GM13977 (cell line): ENCODE measurements at places on chromosomes 3 and 15.

DNA sequence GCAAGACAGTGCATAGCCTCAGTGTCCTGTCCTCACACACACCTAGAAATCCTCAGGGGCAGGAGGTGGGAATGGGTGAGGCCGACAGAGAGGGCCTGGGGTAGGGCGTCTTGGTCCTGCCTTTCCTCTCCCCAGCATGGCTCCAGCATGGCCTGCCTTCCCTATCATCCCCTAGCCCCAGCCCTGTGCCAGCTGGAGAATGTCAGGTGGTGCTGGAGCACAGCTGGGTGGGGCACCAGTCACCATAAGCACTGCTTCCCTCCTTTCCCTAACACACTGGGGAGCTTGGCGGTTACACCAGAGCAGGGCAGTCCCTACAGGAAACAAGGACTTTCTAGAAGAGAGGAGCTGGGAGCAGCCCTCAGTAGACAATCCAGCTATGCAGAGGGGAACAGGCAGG lies 236.8 kb downstream of the KLF13 start:
- DNase-seq, result no peak

- DNase-seq, result no peak
Measured at GRCh38 chr15:85097250-85097649, 115.6 kb downstream of the PDE8A start.

- DNase-seq, result no peak
Measured at GRCh38 chr15:51536965-51537574, 85.5 kb downstream of the DMXL2 start.

- peak; percentile 44 for DNase-seq
Measured at GRCh38 chr3:100044369-100044768, 69.9 kb downstream of the FILIP1L start.

DNA sequence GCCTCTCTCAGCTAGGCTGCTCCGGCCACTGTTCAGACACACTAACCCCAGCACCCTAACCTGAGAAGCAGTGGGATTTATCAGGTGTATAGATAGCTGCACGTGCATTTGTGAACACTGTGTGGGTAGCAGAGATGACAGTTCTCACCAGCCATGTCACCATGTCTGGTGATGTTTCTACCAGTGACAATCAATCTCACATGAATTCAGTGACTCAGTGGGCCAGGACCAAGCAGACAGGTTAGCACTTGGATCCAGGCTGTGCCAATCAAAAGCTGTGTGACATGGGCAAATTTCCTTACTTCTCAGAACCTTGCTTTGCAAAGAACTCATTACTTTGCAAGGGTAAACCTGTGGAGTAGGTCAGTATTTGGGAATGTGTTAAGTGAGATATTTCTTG lies 65.3 kb upstream of the GATM start:
- no peak for DNase-seq

GRCh38 chr3:146250449-146251382 lies at the start of gene PLSCR4:
PLSCR4 (minus strand) TSS chr3:146251105; CDS start chr3:146222071, 29,034 bp downstream.
- peak; percentile 45 for DNase-seq

- no peak for DNase-seq
Measured at GRCh38 chr3:153372326-153372725, 210.3 kb downstream of the RAP2B start.

- DNase-seq, result no peak
Measured at GRCh38 chr15:56948000-56948763, 29.7 kb downstream of the TCF12 start.

DNA sequence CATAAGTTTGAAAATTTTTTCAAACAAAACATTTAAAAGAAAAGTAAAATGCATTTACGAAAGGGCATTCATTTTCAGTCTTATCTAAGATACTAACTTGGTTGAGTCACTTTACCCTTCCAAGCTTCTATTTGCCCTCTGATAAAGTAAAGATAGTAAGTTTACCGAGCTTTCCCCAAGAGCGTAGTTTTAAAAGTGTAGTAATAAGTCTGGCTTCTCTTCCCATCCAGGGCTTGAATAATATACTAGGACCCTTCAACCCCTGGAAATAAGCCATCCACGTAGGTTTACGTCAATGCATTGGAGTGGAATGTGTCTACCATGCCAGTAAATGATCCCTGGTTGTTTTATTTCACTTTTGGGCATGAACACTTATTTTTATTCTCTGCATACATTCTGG lies 608.3 kb downstream of the NTRK3 start:
- no peak for DNase-seq

DNA sequence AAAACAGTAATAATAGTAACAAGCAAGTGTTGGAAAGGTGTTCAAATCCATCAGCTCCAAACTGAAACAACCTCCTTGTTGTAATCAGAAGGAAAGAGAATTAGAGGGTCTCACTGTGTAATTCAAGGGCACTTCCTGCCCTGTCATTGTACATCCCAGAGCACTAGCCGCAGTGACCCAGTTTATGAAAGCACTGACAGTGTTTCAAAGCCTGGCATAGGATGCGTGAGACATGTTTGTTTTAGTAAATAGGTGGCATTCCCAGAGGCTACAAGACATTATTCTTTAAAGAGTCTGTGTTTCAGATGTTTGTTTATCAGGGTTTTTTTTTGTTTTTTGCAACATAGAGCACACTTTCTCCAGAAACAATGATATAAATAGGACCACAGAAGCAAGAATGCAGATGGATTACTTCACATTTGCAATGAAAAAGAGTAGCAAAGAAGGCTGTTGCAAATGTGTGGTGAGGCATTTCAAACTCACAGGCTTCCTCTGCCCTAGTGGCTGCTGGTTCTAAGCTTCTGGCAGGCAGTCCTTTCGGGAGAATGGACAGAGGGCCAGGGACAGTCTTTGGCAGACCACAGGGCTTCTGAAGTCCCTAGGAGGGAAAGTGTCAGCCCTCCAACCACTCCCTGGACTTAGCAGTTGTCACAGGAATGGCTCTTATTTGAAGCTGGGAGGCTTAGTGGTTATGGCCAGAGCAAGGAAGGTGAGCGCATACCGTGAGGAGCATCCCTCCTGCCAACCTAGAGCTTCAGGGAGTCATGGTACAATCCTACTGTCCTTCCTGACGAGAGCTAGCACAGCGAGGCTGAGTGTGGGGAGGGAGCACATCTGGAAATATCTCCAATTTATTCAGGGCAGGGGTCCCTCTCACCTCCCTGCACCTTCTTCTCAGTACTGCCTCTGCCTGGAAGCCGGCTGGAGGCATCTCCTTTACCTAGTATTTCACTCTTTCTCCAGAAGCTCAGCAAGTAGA lies 31.4 kb upstream of the TIPARP start:
- DNase-seq, result no peak

DNA sequence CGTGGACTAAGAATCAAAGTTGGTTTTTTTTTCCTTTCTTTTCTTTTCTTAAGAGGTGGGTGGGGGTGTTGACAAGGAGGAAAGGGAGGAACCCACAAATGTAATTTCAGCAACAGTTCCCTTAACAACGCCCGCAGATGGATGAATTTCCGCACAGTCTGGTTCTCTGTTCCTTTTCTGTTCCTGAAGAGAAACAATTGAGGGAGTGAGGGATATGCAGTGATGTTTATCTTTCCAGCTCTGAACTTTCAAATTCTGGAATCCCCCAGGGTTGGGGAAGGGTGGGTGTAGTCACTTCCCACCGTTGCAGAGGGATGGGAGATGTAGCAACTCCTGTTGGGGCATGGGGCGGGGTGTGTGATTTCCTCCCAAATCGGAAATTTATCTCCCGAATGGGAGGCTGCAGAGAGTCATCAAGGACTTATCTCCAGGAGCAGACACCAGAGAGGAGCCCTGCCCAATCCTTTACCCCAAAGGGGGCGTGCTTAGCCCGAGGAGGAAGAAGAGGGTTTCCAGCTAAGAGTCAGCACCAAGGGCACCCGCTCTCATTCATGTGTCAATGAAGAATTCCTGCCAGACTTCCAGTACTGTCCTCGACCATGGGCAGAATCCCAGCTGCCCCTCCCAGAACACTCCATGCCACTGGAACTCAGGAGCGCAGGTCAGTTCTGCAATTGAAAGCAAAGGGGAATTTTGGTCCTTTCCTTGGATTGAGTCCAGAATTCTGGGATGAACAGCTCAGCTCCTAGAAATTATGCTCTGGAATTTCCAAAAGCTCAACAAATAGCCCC lies 35.0 kb upstream of the CFAP161 start:
- no peak for DNase-seq

DNA sequence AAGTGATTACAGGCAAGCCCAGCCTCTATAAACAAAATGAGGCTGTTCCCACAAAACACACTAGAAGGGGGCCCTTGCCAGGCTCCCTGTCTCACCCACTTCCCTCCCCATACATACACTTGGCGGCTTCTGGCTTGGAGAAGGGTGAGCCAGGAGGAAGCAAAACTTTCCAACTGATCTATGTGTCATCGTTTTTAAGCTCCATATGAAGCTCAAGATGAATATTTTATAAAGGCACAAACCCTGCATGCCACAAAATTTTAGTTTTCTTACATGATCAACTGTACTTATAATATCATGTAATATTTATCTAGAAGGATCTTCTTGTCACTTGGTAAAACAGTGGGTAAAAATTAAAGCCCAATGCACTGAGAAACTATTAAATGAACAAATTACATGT lies 80.8 kb upstream of the TJP1 start:
- no peak for DNase-seq

GRCh38 chr3:47017504-47018268 lies 38.2 kb downstream of the NBEAL2 start:
- DNase-seq, result no peak

GRCh38 chr3:131485119-131485518 lies 17.7 kb downstream of the MRPL3 start:
- no peak for DNase-seq

DNA sequence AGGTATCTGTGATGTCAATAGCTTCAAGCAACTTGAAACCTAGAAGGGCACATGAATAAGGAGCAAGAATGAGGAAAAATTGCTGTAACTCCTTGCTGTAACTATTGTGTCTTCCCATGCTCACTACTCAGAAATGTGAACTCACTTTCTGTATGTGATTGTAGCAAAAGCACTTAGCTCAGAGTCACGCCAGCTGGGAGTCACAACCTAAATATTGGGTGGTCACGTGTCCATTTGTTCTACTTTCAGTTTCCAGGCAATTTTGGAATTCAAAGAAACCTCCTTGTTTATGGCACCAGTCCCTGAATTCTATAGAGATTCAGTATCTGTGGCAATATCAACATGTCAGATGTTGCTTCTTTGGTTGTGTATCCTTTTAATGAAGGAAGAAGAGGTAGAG lies 241.6 kb upstream of the AZI2 start:
- no peak for DNase-seq

GRCh38 chr15:70023769-70024491 lies 73.8 kb downstream of the TLE3 start:
- no peak for DNase-seq

DNA sequence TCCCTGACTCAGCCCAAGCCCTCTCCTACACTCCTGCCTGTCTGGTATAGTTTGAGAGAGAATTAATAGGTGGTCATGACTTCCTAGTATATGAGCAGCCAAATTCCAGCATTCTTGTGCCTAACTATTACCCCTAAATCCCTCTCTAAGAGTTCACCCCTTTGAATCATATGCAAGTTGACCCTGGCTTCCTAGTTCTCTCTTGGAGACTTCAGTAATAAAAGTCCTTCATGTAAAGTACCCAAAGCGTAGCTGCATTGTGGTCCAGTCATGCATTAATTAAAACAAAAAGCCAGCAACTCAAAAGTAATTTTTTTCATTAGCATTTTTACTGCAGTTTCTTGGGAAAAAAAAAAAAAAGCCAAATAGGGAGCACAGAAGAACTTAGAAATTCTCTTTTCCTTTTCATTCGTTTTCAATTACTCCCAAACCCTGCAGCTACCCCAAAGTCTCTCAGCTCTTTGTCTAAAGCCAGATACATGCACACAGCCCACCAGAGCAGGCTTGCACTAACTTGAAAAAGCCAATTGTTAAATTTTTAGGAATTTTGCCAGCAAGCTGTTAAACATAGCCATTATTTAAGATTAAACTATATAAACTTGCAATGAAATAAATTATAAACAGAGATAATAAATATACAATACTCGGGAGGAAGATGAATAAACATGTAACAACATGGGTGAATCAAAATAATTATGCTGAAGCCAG lies 50.1 kb upstream of the STT3B start:
- no peak for DNase-seq

- DNase-seq, result no peak
Measured at GRCh38 chr3:136883967-136884720, 22.1 kb downstream of the NCK1 start.

GRCh38 chr3:76998555-76998954 lies 41.3 kb upstream of the ROBO2 start:
- no peak for DNase-seq

GRCh38 chr15:39051626-39052322 lies 487.2 kb upstream of the RASGRP1 start:
- no peak for DNase-seq

DNA sequence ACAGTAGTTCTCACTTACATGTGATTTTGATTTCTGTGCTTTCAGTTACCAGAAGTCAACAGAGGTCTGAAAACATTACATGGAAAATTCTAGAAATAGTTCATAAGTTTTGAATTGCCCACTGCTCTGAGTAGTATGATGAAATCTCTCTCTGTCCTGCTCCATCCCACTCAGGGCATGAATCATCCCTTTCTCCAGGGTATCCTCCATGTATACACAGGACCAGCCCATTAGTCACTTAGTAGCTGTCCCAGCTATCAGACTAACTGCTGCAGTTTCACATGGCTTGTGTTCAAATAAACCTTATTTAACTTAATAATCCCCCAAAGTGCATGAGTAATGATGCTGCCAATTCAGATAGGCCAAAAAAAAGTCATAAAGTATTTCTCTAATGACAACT lies 38.6 kb downstream of the EPHA3 start:
- no peak for DNase-seq

DNA sequence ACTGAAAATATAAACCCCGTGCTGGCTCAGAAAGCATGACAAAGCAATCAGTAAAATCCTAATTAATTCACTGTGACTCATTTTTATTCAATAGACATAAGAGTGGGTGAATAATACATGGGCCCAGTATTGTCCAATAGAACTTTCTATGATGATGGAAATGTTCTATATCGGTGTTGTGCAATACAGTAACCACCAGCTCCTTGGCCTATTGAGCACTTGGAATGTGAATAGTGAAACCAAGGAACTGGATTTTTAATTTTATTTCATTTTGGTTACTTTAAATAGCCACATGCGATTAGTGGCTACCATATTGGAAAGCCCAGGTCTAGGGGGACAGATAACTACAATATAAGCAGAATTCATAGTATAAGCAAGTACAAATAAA lies 69.8 kb upstream of the PPP2R3A start:
- no peak for DNase-seq

GRCh38 chr15:30990446-30991254 lies 778 bp downstream of the MTMR10 start:
- DNase-seq, result peak; percentile 28

DNA sequence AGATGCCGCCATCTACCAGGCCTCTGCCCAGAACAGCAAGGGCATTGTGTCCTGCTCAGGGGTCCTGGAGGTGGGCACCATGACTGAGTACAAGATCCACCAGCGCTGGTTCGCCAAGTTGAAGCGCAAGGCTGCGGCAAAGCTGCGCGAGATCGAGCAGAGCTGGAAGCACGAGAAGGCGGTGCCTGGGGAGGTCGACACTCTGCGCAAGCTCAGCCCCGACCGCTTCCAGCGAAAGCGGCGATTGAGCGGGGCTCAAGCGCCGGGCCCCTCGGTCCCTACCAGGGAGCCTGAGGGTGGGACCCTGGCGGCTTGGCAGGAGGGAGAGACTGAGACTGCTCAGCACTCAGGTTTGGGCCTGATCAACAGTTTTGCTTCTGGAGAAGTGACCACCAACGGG lies 22.6 kb downstream of the ALPK3 start:
- DNase-seq, result no peak

GRCh38 chr15:76533060-76533820 lies 196.7 kb downstream of the ISL2 start:
- no peak for DNase-seq

GRCh38 chr3:170324962-170325361 lies 32.6 kb upstream of the SKIL start:
- no peak for DNase-seq

GRCh38 chr3:145175626-145176025 lies 985.4 kb downstream of the PLOD2 start:
- DNase-seq, result no peak
